Eye (tissue), 1 donor: ENCODE measurements at places on chromosomes 16 and 17.

GRCh38 chr16:84827897-84828296 lies 8.1 kb downstream of the CRISPLD2 start:
- DNase-seq: no peak

DNA sequence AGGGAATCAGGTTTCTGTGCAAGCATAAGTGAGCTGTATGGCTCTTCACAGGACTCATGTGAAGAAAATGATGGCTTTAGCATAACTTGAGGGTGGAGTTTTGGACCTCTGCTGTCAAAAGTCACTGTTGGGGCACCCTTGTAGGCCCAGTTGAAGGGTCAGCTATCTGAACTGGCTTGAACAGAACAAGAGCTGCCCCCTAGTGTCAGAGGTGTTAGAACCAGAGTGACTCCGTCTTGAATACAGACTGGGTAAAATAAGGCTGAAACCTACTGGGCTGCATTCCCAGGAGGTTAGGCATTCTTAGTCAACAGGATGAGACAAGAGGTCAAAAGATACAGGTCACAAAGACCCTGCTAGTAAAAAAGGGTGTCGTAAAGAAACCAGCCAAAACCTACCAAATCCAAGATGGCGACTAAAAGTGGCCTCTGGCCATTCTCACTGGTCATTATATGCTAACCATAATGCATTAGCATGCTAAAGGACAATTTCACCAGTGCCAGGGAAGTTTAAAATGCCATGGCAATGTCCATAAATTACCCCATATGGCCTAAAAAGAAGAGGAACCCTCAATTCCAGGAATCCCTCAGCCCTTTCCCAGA lies 484.0 kb upstream of the ERCC4 start:
- no peak for DNase-seq

GRCh38 chr17:19750020-19750572 lies 2.0 kb upstream of the ALDH3A1 start:
- no peak for DNase-seq

- no peak for DNase-seq
These were observed 18.8 kb upstream of the MMD start for GRCh38 chr17:55440391-55440790.

- DNase-seq: peak; percentile 92
These were observed 18.6 kb downstream of the CDH16 start for GRCh38 chr16:66899945-66900710.

GRCh38 chr17:5049314-5049841 lies 14.2 kb upstream of the SLC52A1 start:
- DNase-seq: no peak

- DNase-seq: no peak
These were observed 40.3 kb upstream of the TOB1 start for GRCh38 chr17:50906443-50906842.

DNA sequence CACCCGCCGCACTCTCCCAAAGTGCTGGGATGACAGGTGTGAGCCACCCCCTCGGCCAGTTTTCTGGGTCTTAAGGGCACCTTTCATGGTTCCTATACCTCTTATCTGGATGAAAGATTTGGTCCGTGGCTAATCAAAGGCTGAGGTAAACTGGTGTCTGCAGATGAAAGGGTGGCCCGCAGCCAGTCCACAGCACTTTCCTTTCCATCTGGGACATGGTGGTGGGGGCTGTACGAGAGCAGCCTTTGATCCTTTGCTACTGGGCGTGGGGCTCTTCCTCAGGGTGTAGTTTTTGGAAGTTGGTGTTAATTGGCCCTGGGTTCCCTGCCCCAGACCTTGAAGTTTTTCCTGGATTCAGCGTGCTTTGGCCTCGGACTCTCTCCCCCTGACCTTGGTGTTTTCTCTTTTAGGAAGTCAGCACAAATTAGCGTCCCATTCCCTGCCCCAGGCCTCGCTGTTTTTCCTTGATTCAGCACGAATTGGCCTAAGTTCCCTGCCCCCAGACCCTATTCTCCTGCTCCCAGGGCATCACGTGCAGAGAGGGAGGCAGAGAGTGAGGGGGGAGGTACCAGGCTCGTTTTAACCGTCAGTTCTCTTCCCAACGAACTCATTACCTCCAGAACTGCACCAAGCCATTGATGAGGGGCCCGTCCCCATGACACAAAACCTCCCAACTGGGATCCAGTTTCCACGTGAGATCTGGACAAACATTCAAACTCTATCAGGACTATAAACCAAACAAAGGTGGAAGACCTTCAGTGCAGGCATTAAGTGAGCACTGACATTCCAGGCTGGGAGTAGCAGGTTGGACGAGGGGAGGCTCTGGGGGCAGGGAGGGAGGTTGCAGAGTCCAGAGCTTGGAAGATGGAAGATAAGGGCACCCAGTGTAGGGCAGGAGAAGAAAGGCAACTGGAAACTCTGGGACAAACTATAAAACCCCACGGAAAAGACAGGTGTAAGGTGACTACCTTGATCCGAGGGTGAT lies 11.6 kb downstream of the DPEP1 start:
- no peak for DNase-seq

- no peak for DNase-seq
These were observed 16.2 kb upstream of the HAS3 start for GRCh38 chr16:69089091-69089910.

DNA sequence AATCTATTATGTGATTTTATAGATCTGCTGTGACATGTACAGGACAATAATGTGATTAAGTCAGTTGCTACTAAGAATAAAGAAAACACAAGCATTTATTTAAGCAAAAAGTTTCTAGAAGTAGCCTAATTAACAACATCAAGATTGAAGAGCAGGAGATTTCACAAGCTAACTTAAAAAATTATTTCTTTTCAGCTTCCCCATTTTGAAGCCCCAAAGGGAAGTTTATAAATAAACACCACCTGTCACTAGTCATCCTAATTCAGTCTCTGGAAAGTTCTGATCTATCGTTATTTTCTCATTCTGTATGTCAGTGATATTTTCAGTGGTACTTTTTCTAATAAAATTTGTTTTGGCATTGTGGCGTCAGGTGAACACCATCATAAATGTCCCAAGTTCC lies 8.3 kb downstream of the CAPNS2 start:
- DNase-seq: no peak

DNA sequence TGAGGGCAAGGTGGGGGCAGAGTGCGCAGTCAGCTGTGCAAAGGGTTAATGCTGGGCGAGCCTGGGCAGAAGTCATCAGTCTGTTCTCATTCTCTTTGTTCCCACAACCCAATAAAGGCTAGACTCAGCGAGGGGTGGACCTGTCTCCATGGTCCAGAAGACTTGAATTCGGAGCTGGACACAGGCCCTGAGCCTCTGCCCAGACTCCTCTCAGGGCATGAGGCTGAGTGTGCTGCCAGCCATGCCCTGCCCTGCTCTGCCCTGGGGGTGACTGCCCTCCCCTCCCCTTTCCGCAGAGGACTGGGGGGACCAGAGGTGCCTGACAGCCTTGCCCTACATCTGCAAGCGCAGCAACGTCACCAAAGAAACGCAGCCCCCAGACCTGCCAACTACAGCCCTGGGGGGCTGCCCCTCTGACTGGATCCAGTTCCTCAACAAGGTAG lies 54.5 kb downstream of the MRC2 start:
- DNase-seq: no peak

GRCh38 chr17:41666237-41666641 lies 22.4 kb upstream of the EIF1 start:
- peak; percentile 81 for DNase-seq

GRCh38 chr16:66928702-66929388 lies 3.5 kb upstream of the RRAD start:
- no peak for DNase-seq

- peak; percentile 23 for DNase-seq
These were observed 8.4 kb upstream of the SHCBP1 start for GRCh38 chr16:46629331-46630219.

DNA sequence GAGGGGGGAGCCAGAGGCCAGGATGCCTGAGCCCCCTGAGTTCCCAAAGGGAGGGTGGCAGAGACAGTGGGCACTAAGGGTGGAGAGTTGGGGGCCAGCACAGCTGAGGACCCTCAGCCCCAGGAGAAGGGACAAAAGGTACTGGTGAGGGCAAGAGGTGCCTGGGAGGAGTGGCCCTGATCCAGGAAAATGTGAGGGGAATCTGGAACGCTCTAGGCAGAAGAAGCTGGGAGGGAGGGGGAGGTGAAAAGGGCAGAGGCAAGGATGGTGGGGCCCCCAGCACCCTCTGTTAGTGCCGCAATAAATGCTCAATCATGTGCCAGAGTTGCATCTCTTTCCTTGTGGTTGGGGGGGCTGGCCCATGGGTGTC lies 1.1 kb downstream of the TCAP start:
- DNase-seq: no peak

- DNase-seq: no peak
These were observed 23.8 kb downstream of the KDM8 start for GRCh38 chr16:27226976-27227705.

DNA sequence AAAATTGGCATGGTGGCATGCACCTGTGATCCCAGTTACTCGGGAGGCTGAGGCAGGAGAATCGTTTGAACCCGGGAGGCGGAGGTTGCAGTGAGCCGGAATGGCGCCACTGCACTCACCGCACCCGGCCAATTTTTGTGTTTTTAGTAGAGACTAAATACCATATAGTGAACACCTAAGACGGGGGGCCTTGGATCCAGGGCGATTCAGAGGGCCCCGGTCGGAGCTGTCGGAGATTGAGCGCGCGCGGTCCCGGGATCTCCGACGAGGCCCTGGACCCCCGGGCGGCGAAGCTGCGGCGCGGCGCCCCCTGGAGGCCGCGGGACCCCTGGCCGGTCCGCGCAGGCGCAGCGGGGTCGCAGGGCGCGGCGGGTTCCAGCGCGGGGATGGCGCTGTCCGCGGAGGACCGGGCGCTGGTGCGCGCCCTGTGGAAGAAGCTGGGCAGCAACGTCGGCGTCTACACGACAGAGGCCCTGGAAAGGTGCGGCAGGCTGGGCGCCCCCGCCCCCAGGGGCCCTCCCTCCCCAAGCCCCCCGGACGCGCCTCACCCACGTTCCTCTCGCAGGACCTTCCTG lies at the start of gene HBQ1:
TSS of gene HBQ1 (plus strand) at position 359 of the 575 bp plus-strand sequence. CDS start at position 387, 28 bp downstream.
- peak; percentile 70 for DNase-seq

- DNase-seq: no peak
These were observed 16.5 kb downstream of the YPEL2 start for GRCh38 chr17:59347975-59348391.

GRCh38 chr16:709566-710499 lies 4.2 kb upstream of the FBXL16 start:
- peak; percentile 97 for DNase-seq

DNA sequence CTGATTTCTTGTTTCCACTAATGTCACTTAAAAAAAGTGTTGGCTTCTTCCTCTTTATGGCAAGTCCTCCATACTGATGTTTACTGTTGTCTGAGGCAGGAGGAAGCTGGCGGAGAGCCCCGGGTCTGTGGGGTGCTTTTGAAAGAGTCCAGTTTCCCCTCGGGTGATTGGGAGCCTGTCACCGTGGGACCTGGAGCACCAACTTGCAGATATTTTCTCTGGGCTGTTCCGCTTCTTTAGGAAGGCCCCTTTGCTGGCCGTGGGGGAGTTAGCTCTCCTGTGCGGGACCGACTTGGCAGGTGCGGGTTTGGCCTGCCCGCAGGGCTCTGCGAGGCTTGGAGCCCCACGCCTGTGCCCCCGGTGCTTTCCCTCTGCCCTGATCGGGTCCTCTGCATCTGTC lies 3.1 kb downstream of the BANP start:
- no peak for DNase-seq

GRCh38 chr16:12917653-12918052 lies 16.3 kb downstream of the SHISA9 start:
- DNase-seq: no peak

- DNase-seq: no peak
These were observed 79.0 kb downstream of the NFAT5 start for GRCh38 chr16:69644790-69645189.

DNA sequence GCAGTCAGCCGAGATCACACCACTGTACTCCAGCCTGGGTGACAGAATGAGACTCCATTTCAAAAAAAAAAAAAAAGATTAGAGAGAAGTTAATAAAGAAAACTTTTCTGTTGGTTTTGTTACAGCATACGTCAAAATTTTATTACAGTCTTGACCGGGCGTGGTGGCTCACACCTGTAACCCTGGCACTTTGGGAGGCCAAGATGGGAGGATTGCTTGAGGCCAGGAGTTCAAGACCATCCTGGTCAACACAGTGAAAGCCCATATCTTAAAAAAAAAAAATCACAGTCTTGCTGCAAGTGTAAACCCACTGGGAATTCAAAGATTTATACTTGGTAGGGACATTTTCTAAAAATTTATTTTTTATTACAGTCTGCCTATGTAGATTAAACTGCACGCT lies 6.2 kb upstream of the POLR3E start:
- DNase-seq: no peak

DNA sequence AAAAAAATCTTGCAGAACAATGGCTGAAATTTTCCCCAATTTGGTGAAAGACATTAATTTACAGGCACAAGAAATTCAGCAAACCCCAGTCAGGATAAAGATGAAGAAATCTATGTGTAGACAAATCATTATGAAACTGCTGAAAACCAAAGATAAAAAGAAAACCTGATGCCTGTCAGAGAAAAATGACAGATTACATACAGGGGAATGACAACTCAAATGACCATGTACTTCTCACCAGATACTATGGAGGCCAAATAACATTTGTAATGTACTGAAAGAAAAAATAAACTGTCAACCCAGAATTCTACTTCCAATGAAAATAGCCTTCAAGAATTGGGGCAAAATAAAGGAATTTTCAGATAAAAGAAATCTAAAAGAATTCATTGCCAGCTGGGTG lies 7.2 kb upstream of the XAF1 start:
- no peak for DNase-seq

DNA sequence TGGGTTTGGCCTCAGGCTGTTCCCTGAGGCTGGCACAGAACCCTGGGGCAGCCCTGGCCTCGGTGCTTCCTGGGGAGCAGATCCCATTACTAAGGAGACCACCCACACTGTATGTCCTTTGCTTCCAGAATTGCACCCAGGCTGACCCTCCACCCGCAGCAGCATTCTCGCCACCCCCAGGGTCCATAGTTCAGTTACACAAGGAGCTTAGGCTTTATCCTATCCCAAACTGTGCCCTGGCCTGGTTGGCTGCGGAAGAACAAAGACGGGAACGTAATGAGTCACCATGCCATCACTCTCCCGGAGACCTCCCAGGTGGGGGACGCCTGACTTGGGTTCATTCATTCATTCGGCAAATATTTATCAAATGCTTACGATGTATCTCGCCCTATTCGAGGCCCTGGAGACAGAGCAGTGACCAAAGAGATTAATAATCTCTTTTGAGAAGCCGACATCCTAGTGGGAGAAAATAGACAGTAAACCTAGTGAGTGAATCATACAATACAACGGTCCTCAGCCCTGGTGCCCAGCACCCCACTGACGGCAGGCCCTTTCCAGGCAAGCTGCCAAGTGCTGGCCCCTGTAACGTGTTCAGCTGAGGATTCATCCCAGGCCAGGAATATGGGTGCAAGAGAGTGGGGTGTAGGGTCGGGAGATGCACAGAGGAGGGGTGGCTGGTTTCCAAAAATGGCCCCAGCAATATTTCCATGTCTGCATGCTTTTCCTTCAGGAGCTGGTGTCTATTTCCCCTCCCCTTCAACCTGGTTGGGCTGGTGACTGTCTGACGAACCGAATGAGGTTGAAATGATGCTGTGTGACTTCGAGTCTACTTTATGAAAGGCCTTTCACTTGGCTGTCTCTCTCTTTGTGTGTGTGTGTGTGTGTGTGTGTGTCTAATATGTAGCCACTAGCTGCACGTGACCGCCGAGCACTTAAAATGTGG lies 134.2 kb downstream of the MGAT5B start:
- DNase-seq: peak; percentile 81

GRCh38 chr16:56711862-56712261 lies 18.1 kb upstream of the NUP93 start:
- no peak for DNase-seq

GRCh38 chr17:46995841-46996571 lies 17.0 kb upstream of the RPRML start:
- DNase-seq: no peak
